A549 treated with AZD2906 at 1 μM for 4 hours (cell line): ENCODE measurements at places on chromosomes 7 and 10. TPM values are rescaled to one million over a fixed set of nuclear protein-coding genes. Genes with fewer than 3 reads are reported as not detected.

PLXNA4 gene
- 0.18 to 0.85 TPM (median 0.56 TPM) in 5 replicates for total RNA-seq

CLRN3 gene
- not detected in 5 replicates for total RNA-seq

STK31 gene
- total RNA-seq, result 0.44 to 0.77 TPM (median 0.66 TPM) in 5 replicates

ELAPOR2 gene
- total RNA-seq, result 0.01 to 0.19 TPM (median 0.08 TPM) in 4 of 5 replicates, not detected in the other

PNLIPRP2 gene
- total RNA-seq, result 0.06 to 0.14 TPM (median 0.08 TPM) in 4 of 5 replicates, not detected in the other

CACNB2 gene
- total RNA-seq, result 0.06 TPM in 1 of 5 replicates, not detected in the others
